Stimulated activated CD4-positive, alpha-beta T cell treated with anti-CD3 and anti-CD28 coated beads, TNF-alpha, amount 100 ng/mL, for 1 hour (primary cell): ENCODE measurements at places on chromosomes 1 and 21.

GRCh38 chr1:1157426-1157913 lies 16.2 kb upstream of the TTLL10 start:
- DNase-seq, result peak; percentile 32

DNA sequence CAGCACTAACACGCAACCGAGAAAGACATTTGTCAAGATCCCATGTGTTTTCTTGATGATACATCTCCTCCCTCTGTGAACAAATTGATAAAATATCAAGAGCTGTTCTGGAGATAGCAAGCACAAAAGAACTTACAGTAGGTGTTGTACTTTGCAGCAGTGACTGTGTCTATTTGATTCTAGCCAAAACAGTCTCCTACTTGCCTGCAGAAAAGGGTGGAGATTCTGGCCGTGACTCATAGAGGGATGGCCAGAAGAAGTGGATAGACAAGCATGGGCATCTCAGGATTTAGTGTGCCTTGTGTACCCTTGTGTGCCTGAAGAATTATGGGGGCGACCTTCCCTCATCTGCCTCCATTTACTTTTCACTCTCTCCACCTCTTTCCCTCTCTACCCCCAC lies 458.4 kb upstream of the LRRC7 start:
- no peak for DNase-seq

GRCh38 chr21:38300141-38300578 lies 43.4 kb downstream of the KCNJ15 start:
- DNase-seq, result no peak

DNA sequence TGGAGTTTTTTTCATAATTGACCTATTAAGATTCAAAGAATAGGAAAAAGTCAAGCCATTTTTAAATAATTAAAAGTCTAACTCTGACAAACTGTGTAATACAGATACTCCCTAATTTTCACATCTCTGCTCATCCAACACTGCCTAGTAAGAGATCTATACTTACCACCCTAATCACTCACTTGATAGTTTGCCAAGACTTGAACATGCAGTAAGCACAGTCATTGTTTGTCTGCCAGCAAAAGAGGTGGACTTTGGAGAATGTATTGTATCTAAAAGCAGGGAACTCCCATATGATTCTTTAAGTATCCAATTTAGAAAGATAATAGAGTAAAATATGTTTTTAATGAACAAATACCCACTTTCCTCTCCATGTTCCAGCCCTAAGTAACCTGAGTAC lies 15.5 kb downstream of the TMEM59 start:
- no peak for DNase-seq

DNA sequence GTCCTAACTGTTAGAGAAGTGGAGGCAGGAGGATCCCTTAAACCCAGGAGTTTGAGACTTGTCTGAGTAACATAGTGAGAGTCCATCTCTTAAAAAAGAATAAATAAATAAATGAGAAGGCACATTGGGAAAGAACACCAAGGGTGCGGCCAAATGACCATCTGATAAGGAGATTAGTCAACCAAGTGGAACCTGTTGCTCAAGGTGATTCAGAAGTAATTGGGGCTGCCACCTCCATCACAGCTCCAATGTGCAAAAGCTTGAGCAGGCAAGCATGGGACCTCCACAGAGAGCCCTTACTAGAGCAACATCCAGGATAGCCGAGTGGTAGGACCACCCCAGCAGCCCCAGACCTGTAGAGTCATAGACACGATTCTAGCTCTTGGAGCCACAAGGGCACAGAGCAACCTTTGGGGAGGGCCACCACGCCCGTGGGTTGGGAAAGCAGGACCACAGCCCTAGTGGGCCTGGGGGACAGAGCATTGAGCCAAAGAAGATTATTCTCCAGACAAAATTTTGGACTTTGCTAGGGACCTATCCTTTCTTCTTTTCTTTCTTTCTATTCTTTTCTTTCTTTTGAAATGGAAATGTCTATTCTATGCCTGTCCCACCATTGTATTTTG lies 40.9 kb downstream of the KCNK1 start:
- DNase-seq, result no peak

DNA sequence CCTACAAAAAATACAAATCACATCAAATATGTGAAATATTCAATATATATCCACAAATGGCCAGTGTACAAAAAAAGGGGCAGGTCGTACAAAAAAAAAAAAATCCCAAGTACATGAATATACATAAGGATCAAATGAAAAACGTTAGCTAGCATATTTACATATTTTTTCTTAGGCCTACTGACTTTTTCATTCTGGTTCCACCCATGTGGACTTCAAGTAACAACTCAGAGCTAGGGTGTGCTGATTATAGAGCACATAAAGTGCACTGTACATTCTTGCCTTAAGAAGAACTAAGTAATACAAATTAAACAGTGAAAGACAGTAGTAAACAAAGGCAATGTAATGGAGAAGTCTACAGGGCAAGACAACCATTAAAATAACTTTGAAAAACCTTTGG lies 297.0 kb downstream of the AKT3 start:
- no peak for DNase-seq

- DNase-seq, result no peak
These were observed 52.2 kb downstream of the KCND3 start for GRCh38 chr1:111937147-111937725.

- no peak for DNase-seq
These were observed 11.6 kb downstream of the SYF2 start for GRCh38 chr1:25220666-25221065.

GRCh38 chr1:68321084-68321685 lies 88.9 kb upstream of the WLS start:
- no peak for DNase-seq

DNA sequence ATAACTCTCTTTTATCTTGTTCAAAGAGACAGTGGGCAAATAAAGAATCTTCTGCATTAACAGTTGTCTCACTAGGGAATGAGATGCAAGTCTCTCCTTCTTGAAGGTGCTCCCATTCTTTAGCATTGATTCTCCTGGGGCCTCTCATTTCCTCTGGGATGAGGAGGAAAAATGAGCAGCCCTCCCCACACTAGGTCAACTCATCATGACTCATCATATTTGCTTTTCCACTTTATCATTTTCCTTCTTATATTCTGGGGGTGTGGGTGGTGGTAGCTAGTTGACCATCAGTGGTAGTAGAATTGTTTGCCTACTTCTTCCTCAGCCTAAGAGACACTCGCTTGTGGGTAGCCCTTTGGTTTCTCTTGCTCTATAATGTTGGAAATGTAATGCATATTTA lies 182.0 kb upstream of the C1orf87 start:
- no peak for DNase-seq

- peak; percentile 68 for DNase-seq
These were observed 482.4 kb downstream of the NPHP4 start for GRCh38 chr1:5509664-5510452.

- no peak for DNase-seq
These were observed 20.0 kb upstream of the PDZK1IP1 start for GRCh38 chr1:47209725-47210325.

- DNase-seq, result no peak
These were observed 5.9 kb upstream of the LHX9 start for GRCh38 chr1:197911111-197911856.

DNA sequence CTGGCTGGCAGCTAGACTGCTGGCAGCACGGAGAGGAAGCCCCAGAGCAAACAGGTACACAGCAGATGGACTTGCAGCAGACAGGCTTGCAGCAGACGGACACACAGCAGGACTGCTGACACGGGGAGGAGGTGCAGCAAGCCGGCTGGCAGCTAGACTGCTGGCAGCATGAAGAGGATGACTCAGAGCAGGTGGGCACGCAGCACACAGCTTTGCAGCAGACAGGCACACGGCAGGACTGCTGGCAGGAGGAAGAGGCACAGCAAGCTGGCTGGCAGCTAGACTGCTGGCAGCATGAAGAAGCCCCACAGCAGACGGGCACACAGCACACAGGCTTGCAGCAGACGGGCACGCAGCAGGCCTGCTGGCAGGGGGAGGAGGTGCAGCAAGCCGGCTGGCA lies 498 bp downstream of the KRTAP10-2 start:
- no peak for DNase-seq

- DNase-seq, result no peak
These were observed 221.7 kb downstream of the NEGR1 start for GRCh38 chr1:72060466-72061245.

DNA sequence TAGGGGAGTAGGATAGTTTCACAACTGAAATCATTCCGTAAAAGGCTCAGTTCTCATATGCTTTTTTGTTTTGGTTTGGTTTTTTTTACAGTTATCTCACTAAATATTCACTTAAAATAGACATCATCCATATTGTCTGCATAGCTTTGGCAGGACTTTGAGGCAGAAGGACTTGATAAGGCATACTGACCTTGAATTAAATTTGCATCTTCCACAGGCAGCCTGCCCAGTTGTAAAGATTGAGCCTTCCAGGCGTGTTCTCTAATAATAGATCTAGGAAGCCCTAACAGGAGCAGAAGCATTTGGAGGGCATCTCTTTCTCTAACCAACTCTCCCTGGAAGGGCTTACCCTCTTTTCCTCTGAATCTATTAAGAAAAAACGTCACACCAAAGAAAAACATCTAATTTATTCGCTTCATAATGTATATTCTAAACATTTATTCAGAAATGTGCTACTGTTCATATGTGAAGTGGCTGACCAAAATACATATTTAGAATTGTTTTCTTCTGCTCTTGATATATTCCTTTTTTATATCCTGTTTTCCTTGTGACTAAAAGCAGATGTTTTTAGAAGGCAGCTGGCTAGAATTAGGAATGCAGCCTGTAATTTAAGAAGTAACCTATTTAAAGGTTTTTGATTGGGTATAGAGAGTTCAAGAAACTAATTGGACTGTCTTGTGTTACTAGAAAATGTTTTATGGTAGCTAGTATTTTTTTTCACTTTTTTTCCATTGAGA lies 20.2 kb downstream of the DESI2 start:
- DNase-seq, result no peak

DNA sequence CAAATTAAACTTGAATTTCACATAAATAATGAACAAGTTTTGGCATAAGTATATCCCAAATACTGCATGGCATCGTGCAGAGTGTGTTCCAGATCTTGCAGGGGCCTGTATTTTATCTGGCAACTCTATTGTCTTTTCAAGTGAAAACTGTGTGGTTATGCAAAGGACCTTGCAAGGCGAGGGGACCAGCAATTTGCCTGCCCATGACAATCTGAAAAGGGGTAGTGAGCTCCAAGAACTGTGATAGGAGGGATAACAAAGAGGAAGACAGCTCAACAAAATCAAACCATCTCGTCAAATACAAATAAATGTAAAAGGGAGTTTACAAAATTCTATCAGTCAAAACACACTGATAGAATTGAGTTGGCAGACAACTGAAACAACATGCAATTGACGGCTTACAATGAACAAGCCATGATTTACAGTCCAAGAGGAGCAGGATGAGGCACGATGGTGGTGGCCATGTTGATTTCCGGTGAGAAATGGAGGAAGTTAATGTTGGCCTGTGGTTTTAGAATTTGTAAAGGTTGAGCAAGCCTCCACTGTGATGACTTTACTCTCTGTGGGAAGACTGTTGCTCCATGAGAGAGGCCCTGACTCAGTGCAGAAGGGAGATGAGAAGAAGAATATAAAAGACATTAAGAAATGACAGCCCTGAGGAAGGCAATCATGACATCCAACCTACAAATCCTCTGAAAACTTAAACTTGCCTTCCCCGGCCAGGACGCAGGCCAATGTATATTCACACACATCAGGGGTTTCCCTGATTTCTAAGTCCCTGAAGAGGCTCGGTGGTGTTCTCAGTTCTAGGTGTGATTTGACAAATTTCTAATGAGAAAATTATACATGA lies 132.2 kb downstream of the ADSS2 start:
- no peak for DNase-seq

- DNase-seq, result no peak
These were observed 207.4 kb upstream of the RUNX1 start for GRCh38 chr21:35256468-35256988.
